Natural killer cell treated with Interleukin-12 subunit alpha and Interleukin-12 subunit beta and Interleukin-15 and Interleukin-18, amount 100 ng/mL, for 72 hours (primary cell): ENCODE measurements at places on chromosomes 5 and 9. TPM values are rescaled to one million over a fixed set of nuclear protein-coding genes. Genes with fewer than 3 reads are reported as not detected.

The HEMGN gene
- not detected for total RNA-seq

The PRSS3 gene
- total RNA-seq: 1.3 TPM

The ADAMTS19 gene
- not detected for total RNA-seq

The ADAMTS16 gene
- total RNA-seq: not detected

The ZBED3 gene
- total RNA-seq: 0.17 TPM

The DAB2 gene
- 8.5 TPM for total RNA-seq

The SPINK6 gene
- total RNA-seq: not detected

The PNPLA7 gene
- total RNA-seq: 1.2 TPM

The MCC gene
- 3.8 TPM for total RNA-seq

The C5 gene
- total RNA-seq: 0.88 TPM

The CDH9 gene
- total RNA-seq: not detected

DNA sequence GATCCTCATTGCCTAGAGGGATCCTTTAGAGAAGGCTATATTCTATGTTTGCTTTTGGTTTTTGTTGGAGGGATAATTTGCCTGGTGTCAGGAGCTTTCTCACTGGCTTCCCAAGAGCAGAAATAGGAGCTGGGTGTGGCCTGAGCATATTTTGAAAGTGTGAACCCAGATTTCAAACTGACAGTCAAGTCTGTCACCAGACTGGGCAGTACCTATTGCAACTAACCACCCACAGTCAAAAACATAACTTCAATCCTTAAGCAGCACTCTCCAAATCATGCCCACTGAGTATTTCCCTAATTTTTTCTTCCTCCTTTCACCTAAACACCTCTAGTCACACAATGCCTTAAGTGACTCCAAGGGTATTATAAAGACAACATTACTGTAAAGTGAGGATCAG is 278.4 kb downstream of the EBF1 start:
- no peaks in the 10 kb centered on the region for H3K4me1 ChIP-seq
- DNase-seq: no peak
- H3K4me3 ChIP-seq: no peak overlapping the region
- H3K36me3 ChIP-seq: no peaks in the 10 kb centered on the region
- H3K27ac ChIP-seq: no peak overlapping the region
- peaks cover 16% of the 10 kb centered on the region for H3K27me3 ChIP-seq

- H3K27ac ChIP-seq: no peak overlapping the region
- H3K27me3 ChIP-seq: no peaks in the 10 kb centered on the region
- no peak overlapping the region for H3K4me3 ChIP-seq
- H3K36me3 ChIP-seq: peaks cover 33% of the 10 kb centered on the region
- no peak for DNase-seq
Measured at GRCh38 chr9:2060424-2060823, 45.3 kb downstream of the SMARCA2 start.

DNA sequence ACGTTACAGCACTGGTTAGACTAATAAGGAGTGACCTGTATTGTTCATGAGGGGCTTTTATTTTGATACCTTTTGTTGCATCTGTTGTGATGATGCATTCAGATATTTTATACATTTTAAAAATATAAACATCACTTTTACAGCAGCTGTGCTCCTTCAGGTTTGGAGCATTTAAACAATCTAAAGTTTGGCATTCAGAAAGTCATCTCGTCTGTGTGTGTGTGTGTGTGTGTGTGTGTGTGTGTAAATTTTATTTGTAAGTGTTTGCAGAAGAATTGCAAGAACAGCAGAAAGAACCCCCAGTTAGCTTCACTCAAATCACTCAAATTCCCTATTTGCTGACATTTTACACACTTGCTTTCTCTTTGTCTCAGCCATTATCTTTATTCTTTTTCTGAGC is 87.4 kb downstream of the ERCC6L2 start:
- no peak for DNase-seq
- H3K4me1 ChIP-seq: peaks cover 6% of the 10 kb centered on the region
- H3K36me3 ChIP-seq: peaks cover 5% of the 10 kb centered on the region
- H3K4me3 ChIP-seq: no peak overlapping the region
- H3K27me3 ChIP-seq: no peaks in the 10 kb centered on the region
- H3K27ac ChIP-seq: no peak overlapping the region

- H3K27me3 ChIP-seq: no peaks in the 10 kb centered on the region
- no peak overlapping the region for H3K4me3 ChIP-seq
- H3K36me3 ChIP-seq: no peaks in the 10 kb centered on the region
Measured at GRCh38 chr5:153537207-153537606, 46.7 kb downstream of the GRIA1 start.

GRCh38 chr5:10825897-10826644 is 65.0 kb upstream of the DAP start:
- H3K4me3 ChIP-seq: no peak overlapping the region
- peaks cover 14% of the 10 kb centered on the region for H3K27me3 ChIP-seq
- DNase-seq: no peak
- H3K36me3 ChIP-seq: no peaks in the 10 kb centered on the region

GRCh38 chr9:111615928-111616327 is 15.2 kb upstream of the DNAJC25 start:
- no peaks in the 10 kb centered on the region for H3K4me1 ChIP-seq
- H3K27ac ChIP-seq: no peak overlapping the region
- no peak for DNase-seq
- H3K27me3 ChIP-seq: peaks cover 30% of the 10 kb centered on the region

DNA sequence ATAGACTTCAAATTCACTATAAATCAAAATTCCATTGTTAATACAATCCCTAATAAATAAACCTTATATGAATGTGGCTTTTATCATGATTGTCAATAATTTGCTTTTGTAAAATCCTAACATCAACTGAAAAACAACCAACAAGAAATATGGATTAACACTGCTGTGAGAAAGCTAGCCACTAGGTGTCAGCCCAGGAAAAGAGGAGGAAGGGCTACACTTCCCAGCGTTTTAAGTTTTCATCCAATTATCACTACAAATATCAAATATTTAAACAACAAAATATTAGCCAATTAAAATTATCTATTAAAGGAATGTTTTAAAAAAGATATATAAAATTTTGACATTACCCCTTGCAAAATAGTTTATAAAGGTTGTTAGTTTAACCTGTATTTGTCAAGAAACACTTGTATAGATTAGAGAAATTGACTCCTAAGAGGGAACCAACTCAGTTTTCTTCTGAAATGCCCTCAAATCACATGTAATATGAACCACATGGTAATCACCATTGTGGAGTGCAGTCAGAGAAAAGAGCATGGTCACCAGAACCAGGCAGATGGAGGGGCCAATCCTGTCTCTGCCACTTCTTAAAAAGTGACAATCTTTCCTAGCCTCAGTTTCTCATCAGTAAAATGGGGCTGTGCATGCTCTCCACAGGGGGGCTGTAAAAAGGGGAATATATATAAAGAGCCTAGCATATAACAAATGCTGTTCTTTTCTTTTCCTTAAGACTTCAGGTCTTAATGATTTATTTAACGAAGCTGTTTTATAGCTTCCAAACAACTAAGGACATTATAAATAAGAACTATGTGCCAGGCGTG is 188.2 kb downstream of the CRB2 start:
- peaks cover 13% of the 10 kb centered on the region for H3K4me1 ChIP-seq
- no peak overlapping the region for H3K27ac ChIP-seq
- no peak for DNase-seq
- H3K36me3 ChIP-seq: no peaks in the 10 kb centered on the region
